ENCODE measurements at places on chromosomes 3 and 15.

DNA sequence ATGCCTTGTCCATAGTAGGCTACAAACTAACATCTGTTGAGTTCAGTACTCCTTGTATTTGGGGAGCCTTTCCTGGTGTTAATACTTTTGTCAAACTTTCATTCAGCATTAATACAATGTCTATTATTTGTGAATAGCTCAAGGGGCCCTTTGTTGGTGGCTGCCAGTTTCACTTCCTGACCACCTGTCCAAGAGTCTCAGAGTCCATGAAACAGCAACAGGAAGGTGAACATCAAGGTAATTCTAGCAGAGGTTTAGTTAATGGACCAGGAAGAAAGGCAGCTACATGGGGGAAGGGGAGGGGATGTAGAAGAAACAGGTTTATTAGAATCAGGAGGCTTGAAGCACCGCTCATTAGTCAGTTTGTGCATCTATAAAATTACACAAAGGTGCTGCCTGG, 386.9 kb downstream of the PDCD6IP start:
- DNase-seq: no peak

DNA sequence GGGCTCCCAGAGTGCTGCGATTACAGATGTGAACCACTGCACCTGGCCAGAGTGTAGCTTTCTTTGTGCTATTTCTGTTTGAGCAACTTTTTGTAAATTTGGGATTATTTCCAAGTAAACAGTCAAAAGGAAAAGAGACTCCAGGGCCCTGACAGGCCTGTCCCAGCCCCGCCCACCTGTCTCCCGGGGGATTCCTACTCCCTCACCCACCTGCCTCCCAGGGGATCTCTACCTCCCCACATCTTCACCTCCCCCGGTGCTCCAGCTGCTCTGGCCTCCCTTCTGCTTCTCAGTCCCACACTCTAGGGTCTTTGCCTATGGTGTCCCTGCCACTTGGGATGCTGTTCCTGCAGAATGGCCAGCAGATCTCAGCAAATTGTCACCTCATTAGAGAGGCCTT, 7.0 kb downstream of the RHCG start:
- DNase-seq: no peak

- DNase-seq: peak; percentile 30
Observed at GRCh38 chr15:88995449-88995848, 82.3 kb upstream of the MFGE8 start.

- peak; percentile 11 for DNase-seq
Observed at GRCh38 chr3:149080011-149080698, 6.2 kb downstream of the HLTF start.

GRCh38 chr15:82530006-82530405, 10.3 kb downstream of the RPS17 start:
- no peak for DNase-seq

DNA sequence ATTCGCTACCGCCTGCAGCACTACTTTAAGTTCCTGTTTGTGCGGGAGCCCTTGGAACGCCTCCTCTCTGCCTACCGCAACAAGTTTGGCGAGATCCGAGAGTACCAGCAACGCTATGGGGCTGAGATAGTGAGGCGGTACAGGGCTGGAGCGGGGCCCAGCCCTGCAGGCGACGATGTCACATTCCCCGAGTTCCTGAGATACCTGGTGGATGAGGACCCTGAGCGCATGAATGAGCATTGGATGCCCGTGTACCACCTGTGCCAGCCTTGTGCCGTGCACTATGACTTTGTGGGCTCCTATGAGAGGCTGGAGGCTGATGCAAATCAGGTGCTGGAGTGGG, 995 bp downstream of the CHST14 start:
- no peak for DNase-seq

GRCh38 chr3:124272605-124273151, 280.8 kb upstream of the ROPN1 start:
- no peak for DNase-seq

DNA sequence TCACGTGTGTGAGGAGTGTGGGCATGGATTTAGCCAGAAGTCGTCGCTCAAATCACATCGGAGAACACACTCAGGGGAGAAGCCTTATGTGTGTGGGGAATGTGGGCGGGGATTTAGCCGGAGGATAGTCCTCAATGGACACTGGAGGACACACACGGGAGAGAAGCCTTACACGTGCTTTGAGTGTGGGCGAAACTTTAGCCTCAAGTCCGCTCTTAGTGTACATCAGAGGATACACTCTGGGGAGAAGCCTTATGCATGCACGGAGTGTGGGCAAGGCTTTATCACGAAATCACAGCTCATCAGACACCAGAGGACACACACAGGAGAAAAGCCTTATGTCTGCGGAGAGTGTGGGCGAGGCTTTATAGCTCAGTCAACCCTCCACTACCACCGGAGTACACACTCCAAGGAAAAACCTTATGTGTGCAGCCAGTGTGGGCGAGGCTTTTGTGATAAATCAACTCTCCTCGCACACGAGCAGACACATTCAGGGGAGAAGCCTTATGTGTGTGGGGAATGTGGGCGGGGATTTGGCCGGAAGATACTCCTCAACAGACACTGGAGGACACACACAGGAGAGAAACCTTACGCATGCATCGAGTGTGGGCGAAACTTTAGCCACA, 28.1 kb downstream of the ZNF589 start:
- DNase-seq: no peak

- no peak for DNase-seq
Observed at GRCh38 chr3:99971761-99972160, 142.5 kb downstream of the FILIP1L start.

GRCh38 chr3:195165265-195165609, 105.7 kb downstream of the XXYLT1 start:
- no peak for DNase-seq

- peak; percentile 48 for DNase-seq
Observed at GRCh38 chr3:111073218-111073617, 1.6 kb downstream of the NECTIN3 start.

- no peak for DNase-seq
Observed at GRCh38 chr3:17749705-17750293, 7.4 kb upstream of the TBC1D5 start.

GRCh38 chr15:69743091-69743490, 290.5 kb downstream of the RPLP1 start:
- DNase-seq: no peak

DNA sequence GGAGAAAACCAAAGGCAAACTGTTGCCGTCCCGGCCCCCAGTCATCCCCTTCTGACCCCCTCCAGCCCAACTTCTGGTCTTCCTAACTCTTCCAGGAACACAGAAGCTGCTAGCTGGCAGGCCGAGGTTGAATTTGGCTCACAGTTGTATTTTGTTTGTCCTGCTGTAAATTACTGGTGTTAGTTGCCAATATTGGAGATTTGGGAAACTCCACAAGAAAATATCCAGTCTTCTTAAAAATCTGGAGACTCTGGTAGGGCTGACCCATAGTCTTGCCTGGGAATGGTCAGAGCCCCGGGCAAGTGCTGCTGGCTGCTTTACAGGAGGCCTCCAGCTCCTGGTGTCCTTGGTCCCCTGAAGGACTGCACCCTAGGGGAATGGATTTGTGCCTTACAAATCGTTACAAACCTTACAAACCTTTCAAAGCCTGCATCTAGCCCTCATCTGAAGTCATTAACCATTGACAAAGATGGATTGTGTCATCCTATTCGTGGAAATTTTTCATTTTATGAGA, 112.0 kb upstream of the MCTP2 start:
- DNase-seq: no peak

GRCh38 chr3:32584660-32585059, 14.0 kb upstream of the DYNC1LI1 start:
- DNase-seq: no peak

- DNase-seq: no peak
Observed at GRCh38 chr3:64385277-64385676, 160.0 kb upstream of the PRICKLE2 start.

DNA sequence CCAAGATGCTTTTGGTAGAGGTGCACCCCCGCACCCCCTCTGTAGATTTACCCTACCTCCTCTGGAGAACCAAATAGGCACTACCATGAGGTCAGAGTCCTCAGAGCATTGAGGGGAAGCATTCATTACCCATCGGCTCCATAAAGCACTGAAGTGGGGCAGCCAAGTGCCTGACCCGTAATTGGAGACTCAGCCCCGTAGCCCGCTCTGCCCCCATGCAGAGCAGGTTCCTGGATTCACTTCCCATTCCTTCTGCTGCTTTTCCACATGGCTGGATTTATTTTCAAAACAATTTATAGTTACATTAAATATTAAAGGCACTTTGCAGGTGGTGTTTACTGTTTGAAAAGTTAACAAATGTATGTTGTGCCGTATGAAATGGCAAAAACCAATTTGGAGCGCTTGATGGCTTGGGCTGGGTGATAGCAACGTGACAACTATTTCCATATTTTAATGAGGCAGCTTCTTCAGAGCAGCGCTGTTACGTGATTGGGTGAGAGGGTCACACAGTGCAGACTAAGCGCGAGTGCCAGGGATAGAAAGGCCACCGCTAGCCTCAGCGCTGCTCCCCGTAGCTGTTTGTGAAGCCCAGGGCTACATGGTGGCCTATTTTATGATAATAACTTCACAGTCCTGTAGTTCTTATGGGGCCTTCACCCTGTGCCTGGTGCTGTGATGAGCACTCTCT, 373.8 kb upstream of the PROK2 start:
- no peak for DNase-seq

DNA sequence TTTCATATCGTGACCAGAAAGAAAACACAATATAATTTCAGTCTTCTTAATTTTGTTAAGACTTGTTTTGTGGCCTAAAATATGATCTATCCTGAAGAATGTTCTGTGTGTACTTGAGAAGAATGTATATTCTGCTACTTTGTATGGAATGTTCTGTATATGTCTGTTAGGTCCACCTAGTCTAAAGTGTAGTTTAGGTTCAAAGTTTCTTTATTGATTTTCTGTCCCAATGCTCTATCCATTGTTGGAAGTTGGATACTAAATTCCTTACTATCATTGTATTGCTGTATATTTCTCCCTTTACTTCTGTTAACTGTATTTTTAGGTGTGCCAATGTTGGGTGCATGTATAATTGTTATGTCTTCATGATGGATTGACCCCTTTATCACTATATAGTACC, 21.2 kb downstream of the OR5AC2 start:
- DNase-seq: no peak

DNA sequence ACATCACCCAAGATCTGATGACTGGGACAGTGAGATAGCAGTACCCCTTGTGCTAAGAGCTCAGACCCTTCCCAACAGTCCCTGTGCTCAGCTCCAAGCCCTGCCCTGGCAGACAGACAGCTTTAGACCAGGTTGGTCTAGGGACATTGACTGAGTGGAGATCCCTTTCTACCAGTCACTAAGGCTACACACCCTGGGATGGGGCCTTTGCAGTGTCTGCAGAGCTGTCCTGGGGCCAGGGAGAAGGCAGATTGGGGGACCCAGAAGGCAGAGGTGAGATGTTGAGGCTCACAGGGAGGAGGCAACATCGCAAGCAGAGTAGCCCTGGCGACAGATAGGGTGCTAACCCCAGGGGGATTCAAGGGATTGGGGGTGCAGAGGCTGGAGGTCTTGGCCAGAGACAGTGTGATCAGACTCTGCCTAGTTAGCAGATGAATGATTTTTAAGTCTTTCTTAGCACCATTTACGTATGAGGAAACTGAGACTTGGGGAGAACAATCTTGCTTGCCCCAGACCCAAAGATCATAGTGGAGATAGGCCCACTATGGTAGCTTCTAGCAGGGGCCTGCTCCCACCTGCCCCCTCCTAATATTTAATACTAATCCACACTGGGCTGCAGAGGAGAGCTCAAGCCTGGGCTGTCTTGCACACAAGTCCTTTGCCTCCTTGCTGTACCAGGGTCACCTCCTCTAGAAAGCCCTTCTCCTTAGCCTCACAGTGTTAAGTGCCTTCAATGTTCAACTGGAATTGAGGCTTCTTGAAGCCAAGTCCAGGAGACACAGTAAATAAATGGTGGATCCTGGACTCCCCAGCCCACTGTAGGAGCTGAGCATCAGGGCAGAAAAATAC, 32.6 kb downstream of the HMCES start:
- no peak for DNase-seq

DNA sequence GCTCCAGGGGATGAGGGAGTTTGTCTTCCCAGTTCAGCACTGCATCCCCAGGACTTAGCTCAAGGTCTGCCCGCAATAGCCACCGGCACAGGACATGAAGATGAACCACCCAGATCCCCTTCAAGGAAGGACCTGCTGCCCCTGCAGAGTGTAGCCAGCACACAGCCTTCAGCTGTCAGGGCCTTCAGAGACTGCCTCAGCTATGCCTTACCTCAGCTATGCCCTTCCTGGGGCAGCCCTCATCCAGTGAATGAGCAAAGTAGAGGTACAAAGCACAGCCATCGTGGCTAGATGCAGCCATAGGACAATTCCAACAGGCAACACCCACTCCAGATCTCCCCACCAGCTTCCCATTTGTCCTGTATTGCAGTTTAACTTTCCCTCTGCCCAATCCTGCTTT, 291.2 kb upstream of the STT3B start:
- no peak for DNase-seq

GRCh38 chr3:98095882-98096281, 8.9 kb downstream of the OR5AC2 start:
- no peak for DNase-seq

GRCh38 chr3:78015856-78016255, 976.0 kb downstream of the ROBO2 start:
- no peak for DNase-seq

GRCh38 chr3:40843851-40844548, 319.2 kb downstream of the ZNF621 start:
- DNase-seq: no peak

GRCh38 chr3:172808969-172809546, 58.5 kb downstream of the ECT2 start:
- DNase-seq: peak; percentile 40

- DNase-seq: no peak
Observed at GRCh38 chr3:58973796-58974195, 76.0 kb downstream of the CFAP20DC start.

DNA sequence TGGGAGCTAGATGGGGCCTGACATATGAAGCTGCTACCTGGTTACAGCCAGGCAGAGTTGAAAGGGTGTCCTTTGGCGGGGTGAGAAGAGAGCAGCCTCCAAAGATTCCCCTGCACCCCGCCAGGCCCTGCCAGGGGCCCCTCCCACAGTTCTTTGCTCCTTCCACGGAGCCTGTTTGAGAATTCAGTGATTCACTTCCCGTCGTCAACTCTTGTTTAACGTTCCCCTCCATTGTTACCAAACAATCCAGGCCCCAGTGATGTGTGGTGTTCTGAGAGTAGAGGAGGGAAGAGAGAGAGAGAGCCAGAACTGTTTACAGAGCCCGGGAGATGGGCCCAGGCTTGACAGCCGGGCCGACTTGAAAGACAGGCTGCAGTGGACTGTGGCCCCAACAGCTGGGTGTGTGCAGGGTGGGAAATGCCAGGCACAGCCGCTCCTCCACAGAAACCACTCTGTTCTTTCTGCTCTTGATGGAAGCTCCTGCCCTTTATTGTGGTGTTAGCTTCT, 81.5 kb downstream of the SMAD3 start:
- peak; percentile 90 for DNase-seq

DNA sequence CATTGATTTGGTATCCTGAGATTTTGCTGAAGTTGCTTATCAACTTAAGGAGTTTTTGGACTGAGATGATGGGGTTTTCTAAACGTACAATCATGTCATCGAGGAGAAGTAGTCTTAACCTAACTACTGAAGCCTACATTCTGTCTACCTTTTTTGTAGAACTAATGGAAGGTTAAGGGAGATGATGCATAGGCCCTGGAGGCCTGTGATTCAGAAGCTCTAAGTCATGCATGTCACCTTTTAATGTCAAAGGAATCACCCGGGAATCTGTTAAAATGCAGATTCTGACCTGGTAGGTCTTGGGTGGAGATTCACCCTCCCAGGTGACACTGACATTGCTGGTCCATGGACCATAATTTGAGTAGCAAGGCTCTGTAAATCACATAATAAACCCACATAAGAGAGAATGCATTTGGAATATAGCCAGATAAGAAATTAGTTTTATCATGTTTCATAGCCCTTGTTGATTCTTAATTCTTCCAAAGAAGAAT, 64.9 kb downstream of the GHSR start:
- DNase-seq: no peak
